Mononuclear cell (primary cell): ENCODE measurements at places on chromosomes 1 and 21. TPM values are rescaled to one million over a fixed set of nuclear protein-coding genes. Genes with fewer than 3 reads are reported as not detected.

The SPATA46 gene
- not detected for total RNA-seq

The FCRLA gene
- total RNA-seq: 1.4 TPM

The IL19 gene
- total RNA-seq: 0.10 TPM

The GNAT2 gene
- total RNA-seq: not detected
